ENCODE measurements at places on chromosomes 2 and 18. TPM values are rescaled to one million over a fixed set of nuclear protein-coding genes. Genes with fewer than 3 reads are reported as not detected.

The CFAP65 gene
- 0.48 TPM for total RNA-seq

The IL36B gene
- total RNA-seq = not detected

The C2orf81 gene
- total RNA-seq = 3.6 TPM

DNA sequence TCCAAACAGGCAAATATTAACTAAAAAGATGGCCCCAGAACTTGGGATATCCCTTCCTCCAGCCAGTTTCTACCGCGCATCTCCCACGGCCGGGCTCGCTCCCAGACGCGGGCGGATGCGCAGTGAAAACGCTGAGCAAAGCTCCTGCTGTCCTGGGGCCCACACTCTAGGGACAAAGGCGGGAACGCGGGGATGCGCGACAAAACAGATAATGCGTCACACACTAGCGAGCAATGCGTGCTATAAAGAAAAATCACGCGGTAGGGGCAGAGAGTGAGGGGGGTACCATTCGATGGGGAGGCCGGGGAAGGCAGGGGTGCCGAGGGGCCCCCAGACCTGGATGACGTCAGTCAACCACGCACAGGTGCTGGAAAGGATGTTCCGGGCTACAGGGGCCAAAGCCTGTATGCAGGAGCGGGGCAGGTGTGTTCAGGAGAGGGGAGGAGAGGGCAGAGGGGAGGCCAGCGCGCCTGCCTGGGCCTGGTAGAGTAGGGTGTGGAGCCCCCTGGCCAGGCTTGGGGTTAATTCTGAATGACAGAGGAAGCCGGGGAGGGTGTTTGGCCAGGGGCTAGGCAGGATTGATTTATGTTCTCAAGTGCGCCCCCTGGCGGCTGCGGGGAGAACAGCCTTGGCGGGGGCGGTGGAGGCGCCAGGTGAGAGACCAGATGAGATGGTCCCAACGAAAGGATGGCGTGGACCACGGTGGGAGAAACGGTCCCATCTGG lies 14.9 kb upstream of the ITM2C start:
- DNase-seq = peak; percentile 95

DNA sequence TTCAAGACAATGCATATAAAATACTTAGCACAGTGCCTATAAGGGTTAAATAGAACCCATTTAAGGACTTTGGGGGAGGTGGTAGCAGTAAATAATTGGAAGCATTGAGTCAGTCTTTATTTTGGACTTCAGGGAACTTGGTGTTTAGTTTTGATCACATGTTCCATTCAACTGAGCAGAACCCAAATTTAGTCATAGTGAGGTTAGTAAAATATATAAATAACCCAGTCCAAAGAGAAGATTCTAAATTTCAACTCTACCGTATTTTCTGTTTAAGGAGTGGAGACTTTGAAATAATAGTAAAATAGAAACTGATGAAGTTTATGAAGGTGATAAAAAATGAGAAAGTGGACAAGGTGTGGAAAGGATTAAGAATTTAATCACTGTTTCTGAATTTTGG lies 19.7 kb downstream of the TWSG1 start:
- DNase-seq = no peak

GRCh38 chr2:134846213-134846612 lies 7.8 kb downstream of the ACMSD start:
- DNase-seq = no peak

- DNase-seq = no peak
Measured at GRCh38 chr2:113117541-113118262, 9.7 kb upstream of the IL1RN start.

- peak; percentile 30 for DNase-seq
Measured at GRCh38 chr18:51196811-51197660, 445 bp downstream of the MEX3C start.

All from WTC11 (cell line).